ENCODE measurements at places on chromosomes 1 and 21. TPM values are rescaled to one million over a fixed set of nuclear protein-coding genes. Genes with fewer than 3 reads are reported as not detected.

Gene SLC35F3
- total RNA-seq = not detected

Gene KCNJ9
- not detected for total RNA-seq

Gene AMY1C
- total RNA-seq = not detected

Gene OPTC
- total RNA-seq = not detected

Gene GREM2
- total RNA-seq = not detected

Gene PHLDA3
- total RNA-seq = 45.4 TPM

Gene ACTN2
- total RNA-seq = 0.34 TPM

Gene GBP4
- total RNA-seq = 7.2 TPM

Gene SPRR1A
- not detected for total RNA-seq

Gene C1QA
- total RNA-seq = not detected

Gene LEFTY1
- total RNA-seq = not detected

Gene SLAMF1
- total RNA-seq = not detected

Gene RGS16
- total RNA-seq = not detected

Gene SHE
- total RNA-seq = 1.00 TPM

Gene SLC6A9
- total RNA-seq = 1.7 TPM

Gene CTH
- 18.6 TPM for total RNA-seq

Gene COL9A2
- 0.46 TPM for total RNA-seq

Gene CR2
- not detected for total RNA-seq

Gene ARL8A
- 37.0 TPM for total RNA-seq

Gene HSD3B2
- not detected for total RNA-seq

Gene NPPB
- total RNA-seq = not detected

Gene L1TD1
- 0.36 TPM for total RNA-seq

Gene MROH9
- not detected for total RNA-seq

Gene SPOCD1
- 15.0 TPM for total RNA-seq

Gene LIPI
- not detected for total RNA-seq

Gene CLEC20A
- total RNA-seq = not detected

Gene LCE1A
- not detected for total RNA-seq

Gene GCSAML
- under 0.01 TPM for total RNA-seq

Gene GOLT1A
- not detected for total RNA-seq

Gene RASSF5
- under 0.01 TPM for total RNA-seq

Gene FAM163A
- 1.00 TPM for total RNA-seq

Gene KRTAP19-1
- 0.36 TPM for total RNA-seq

Gene CDC7
- total RNA-seq = 15.6 TPM

Gene S100A8
- total RNA-seq = not detected

Gene CHIA
- total RNA-seq = not detected

Data from melanocyte of skin (primary cell).